ENCODE measurements at places on chromosomes 3 and 15. TPM values are rescaled to one million over a fixed set of nuclear protein-coding genes. Genes with fewer than 3 reads are reported as not detected.

The CSPG4 gene
- not detected for total RNA-seq

The ITIH1 gene
- not detected for total RNA-seq

The SLC12A8 gene
- total RNA-seq: 1.3 TPM

The MESP2 gene
- not detected for total RNA-seq

The MTHFS gene
- 22.6 TPM for total RNA-seq

The MUC4 gene
- 0.08 TPM for total RNA-seq

The KPNA1 gene
- total RNA-seq: 45.8 TPM

All from activated CD4-positive, alpha-beta memory T cell treated with anti-CD3 and anti-CD28 coated beads, Interleukin-2, amount 10 ng/mL, durations not matched to agents 7 days and 5 days (primary cell).